ENCODE measurements at places on chromosomes 3 and 15. TPM values are rescaled to one million over a fixed set of nuclear protein-coding genes. Genes with fewer than 3 reads are reported as not detected.

The IGF2BP2 gene
- total RNA-seq: 157 TPM

The CD80 gene
- total RNA-seq: not detected

The EPHA3 gene
- total RNA-seq: not detected

The NPRL2 gene
- total RNA-seq: 57.4 TPM

The UNC13C gene
- total RNA-seq: 0.03 TPM

The CLDN16 gene
- not detected for total RNA-seq

The MGA gene
- total RNA-seq: 17.0 TPM

The SCN5A gene
- total RNA-seq: 5.9 TPM

The LNP1 gene
- 5.2 TPM for total RNA-seq

The KLHL40 gene
- not detected for total RNA-seq

- DNase-seq: no peak
Measured at GRCh38 chr3:189369636-189370035, 197.9 kb downstream of the TPRG1 start.

DNA sequence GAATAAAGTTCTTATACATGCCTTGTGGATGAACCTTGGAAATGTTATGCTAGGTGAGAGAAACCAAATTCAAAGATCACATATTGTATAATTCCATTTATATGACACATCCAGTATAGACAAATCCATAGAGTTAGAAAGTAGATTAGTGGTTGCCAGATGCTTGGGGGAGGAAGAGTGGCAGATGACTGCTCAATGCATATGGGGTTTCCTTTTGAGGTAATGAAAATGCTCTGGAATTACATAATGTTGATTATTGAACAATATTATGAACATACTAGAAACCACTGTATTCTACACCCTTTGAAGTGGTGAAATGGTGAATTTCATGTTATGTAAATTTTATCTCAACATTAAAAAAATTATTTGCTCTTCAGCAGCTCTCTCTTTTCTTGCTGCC, 100.8 kb downstream of the DHX36 start:
- DNase-seq: no peak

- no peak for DNase-seq
Measured at GRCh38 chr15:59259137-59259943, 52.7 kb downstream of the LDHAL6B start.

DNA sequence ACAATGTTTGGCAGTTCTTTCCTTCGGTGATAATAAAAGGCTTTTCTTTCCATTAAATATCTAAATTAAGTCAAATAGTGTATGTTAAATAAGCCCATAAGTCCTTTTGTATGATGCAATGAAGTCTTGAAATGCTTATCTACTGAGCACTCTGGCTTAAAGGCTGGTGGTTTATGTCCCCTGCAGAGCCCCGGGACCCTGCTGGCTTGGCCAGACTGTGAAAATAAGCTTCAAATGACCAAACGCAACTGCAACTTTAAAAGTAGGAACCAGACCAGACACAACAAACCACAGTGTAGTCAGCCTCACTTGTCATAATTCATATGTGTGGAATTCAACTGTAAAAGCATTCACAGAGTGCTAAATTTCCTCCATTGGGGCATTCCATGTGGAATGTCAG, 72.5 kb downstream of the FOXP1 start:
- DNase-seq: peak; percentile 85

DNA sequence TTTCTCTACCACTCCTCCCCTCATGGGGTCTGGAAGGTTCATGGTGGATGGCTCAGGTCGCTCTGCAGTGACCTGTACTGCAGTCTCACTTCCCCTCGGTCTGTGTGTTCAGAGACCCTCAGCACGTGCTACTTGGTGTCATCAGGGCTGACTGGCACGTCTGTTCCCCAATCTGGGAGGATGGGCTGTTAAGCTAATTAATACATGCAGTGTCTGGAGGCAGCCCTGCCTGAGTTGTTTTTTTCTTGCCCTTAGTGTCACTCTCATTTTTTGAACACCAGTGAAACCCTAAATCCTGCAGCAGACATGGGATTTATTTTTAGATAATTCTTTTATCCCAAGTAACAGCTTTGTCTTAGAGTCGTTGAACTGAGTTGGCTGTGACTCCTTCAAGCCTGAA, 64.6 kb downstream of the ARNT2 start:
- DNase-seq: no peak

- no peak for DNase-seq
Measured at GRCh38 chr15:67158367-67158766, 93.0 kb downstream of the SMAD3 start.

DNA sequence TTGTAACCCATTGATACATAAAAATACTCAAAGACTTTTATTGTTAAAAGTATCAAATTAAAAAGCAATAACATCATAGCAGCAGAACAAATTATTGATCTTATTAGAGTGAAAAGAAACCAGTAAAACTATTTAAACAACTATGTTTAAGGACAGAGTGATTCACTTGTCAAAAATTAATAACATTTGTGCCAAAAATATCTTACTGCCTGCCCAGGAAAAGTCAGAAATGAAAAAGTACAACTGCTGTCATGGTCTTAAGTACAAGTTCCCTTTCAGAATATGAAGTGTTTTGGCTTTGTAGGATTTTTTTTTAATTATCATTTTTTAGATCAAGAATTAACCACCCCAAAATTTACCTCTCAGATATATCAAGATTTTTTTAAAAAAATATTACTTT, 3.4 kb downstream of the IFT57 start:
- DNase-seq: no peak

DNA sequence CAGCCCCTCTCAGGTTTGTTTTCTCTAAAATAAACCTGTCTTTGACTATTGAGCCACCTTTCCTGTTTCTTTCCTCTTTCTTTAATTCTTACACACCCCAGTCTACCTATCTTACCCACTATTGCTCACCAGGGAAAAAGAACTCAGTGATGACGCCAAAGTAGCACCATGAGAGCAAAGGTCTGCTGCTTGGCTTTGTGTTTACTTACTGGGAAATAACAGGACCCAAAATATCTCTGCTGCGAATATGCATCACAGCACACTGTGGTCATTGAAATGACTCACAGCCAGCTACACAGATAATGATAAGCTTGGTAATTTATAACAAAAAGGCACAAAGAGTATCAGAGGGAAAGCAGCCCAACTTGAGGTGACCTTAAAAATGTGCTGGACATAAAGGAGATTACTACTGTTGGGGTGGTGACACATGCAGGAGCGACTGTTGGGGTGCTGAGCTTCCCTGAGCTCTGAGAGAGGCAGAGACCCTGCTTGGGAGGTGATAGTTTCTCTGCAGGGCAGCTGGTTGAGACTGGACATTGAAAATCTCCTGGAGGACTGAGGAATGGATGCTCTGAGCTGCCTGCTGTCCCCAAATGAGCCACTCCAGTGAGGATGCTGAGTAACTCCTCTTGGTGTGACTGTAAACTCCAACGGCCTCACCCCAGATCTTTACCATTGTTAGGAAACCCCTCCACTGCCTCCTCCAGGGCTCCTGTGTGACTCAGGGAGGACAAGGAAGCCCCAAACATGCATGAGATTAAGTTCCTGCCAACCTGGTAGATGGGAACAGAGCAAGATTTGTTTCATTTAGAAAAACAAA, 14.5 kb downstream of the EFCAB12 start:
- peak; percentile 90 for DNase-seq

- DNase-seq: peak; percentile 56
Measured at GRCh38 chr3:128201158-128201755, 48.0 kb downstream of the EEFSEC start.

DNA sequence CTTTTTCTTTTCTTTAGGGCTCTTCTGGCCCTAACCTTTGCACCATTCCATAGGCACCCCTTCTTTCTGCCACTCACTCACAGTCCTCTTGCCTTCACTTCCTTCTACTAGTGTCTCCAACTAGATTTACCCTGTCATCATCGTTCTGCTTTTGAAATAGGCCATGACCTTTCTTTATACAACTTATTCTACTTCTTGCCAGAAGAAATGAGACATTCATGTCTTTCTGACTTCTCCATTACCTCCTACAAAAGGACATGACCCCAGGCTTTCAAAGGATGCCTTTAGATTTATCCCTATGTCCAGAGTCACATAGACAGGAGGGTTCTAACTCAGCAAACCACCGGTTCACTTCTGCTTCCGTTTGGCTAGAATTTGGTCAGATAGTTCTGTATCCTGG, 336.4 kb upstream of the LRRFIP2 start:
- no peak for DNase-seq

DNA sequence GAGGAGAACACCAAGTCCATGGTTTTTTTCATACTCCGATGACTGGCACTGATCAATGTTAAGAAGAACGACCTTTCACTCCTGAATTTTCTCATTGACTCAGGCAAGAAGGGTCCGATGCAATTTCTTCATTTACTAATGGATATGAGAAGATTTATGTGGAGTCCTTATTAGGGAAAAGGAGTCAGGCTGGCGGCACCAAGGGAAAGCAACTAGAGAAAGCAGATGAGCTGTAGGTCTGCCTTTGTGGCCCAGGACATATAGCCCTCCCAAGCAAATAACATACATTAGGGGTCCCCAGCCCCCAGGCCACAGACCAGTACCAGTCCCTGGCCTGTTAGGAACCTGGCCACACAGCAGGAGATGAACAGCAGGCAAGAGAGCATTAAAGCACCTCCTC, 206.8 kb downstream of the KBTBD8 start:
- no peak for DNase-seq

DNA sequence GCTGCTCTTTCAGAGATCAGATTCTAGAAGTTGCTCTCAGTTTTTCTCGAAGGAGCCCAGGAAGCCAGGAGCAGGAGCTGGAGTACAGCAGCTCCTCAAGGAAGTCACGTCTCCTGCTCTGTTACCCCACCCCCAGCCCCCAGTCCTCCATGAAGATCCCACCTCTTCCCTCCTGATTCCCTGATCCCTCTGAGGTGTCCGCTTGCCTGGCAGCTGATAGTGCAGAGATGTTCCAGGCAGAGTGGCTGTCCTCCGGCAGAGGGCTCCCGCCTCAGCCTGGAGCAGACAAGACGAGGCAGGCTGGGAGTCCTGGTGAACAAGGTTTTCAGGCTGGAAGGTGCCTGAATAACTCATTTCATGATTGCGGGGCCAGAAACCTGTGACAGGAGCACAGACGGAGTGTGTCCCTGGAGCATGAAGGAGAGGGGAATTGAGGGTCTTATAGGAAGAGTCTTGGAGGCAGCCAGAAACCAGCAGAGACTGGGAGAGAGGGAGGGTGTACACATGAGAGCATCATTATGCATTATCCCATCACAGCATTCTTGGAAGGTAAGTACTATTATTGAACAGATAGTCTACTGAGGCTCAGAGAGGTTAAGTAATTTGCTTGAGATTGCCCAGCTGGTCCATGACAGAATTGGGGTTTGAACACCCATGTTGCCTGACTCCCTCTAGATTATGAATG, 1.2 kb downstream of the HRH1 start:
- DNase-seq: peak; percentile 85

GRCh38 chr15:101162701-101163483, 89.0 kb downstream of the CHSY1 start:
- DNase-seq: no peak

GRCh38 chr3:11716573-11717290, 73.0 kb upstream of the VGLL4 start:
- DNase-seq: no peak

- no peak for DNase-seq
Measured at GRCh38 chr3:188455748-188456147, 301.8 kb downstream of the LPP start.

DNA sequence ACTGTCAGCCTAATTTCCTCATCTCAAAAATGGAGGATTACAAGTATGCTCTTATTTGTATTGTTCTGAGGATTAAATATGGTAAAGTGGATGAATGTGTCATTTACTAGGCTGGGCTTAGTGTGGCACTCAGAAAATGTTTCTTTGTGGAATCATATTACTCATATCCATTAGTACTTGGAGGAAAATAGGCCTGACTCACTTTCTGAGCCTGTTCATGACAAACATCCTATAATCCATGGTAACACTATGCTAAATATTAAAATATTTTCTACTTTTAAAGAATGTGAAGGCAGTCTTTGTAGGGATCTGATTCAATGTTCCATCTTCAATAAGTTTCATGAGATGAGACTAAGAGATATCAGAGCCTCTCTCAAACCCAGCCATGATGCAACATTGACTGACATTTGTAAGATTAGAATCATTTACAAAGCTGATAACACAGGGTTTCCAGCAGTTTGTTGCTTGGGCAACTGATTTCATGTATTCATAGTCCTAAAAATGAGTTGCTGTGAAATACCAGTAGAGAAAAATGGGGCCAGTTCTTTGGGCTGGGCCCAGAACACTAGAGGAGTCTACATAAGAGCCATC, 1048.5 kb downstream of the NTRK3 start:
- DNase-seq: peak; percentile 88

DNA sequence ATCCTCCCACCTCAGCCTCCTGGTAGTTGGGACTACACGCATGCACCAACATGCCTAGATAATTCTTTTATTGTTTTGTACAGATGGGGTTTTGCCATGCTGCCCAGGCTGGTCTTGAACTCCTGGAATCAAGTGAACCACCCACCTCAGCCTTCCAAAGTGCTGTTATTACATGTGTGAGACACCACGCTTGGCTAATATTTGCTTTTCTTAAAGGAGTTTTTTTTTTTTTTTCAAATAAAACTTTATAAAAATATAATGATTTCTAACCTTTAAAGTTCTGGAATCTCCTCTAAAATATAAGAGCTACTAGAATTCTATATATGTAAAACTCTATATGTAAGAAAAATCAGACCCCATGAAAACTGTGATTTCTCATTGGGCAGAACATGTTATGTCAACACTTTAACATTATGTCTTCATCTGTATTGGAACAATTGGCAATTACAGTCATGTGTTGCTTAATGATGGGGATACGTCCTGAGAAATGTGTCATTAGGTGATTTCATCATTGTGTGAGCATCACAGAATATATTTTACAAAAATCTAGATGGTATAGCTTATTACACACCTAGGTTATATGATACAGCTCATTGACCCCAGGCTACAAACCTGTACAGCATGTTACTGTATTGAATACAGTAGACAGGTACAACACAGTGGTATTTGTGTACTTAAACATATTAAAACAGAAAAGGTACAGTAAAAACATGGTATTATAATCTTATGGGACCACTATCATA, 377.0 kb downstream of the PLCL2 start:
- DNase-seq: no peak

- no peak for DNase-seq
Measured at GRCh38 chr3:55719508-55719907, 232.4 kb upstream of the WNT5A start.

DNA sequence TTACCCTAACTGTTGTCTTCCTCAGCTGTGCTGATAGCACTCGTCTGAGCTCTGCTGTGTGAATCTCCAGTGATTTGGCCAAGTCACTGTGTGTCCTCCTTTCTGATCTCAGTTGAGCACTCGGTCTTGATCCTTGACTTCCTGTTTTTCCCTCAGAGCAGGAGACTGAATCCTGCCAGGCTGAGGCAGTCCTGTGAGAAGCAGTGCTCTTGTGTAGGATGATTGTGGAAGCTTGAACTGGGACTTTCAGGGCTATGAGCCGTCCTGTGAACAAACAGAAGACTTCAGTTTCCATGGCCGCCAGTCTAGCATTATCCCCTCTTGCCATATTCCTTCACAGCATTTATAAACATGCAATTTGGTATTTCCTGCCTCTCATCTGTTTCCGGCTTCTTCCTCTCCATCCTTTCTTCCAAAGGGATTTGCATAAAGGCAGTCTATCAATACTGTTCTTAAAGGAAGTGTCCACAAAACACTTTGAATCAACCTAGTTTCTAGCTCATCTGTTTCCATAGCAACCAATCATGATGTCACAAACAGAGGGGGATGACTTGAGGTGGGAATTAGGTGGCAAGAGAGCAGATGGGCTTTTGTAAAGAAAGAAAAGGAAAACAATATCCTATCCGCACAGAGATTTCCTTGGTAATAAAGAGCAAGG, 237.2 kb downstream of the AGBL1 start:
- peak; percentile 25 for DNase-seq

Data from HT1080 (cell line).